CD4-positive, alpha-beta memory T cell (primary cell): ENCODE measurements at places on chromosomes 6 and 20.

- no peak for DNase-seq
Observed at GRCh38 chr6:125277838-125278237, 23.9 kb downstream of the HDDC2 start.

- DNase-seq = no peak
Observed at GRCh38 chr6:102313699-102314098, 920.2 kb downstream of the GRIK2 start.

DNA sequence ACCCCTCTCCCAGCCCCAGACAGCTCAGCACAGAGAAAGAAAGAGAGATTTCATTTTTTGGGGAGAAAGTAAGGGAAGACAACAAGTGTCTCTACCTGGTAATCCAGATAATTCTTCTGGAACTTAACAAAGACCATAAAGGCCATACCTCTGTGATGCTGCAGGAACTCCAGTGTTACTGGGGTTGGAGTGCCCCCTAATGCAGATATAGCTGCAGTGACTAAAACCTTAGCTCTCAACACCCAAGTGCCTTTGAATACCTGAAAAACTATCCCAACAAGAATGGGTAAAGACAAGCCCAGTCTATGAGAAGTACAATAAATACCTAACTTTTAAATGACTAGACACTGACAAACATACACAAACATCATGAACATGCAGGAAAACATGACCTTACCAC, 365.3 kb upstream of the PTCHD4 start:
- DNase-seq = no peak

DNA sequence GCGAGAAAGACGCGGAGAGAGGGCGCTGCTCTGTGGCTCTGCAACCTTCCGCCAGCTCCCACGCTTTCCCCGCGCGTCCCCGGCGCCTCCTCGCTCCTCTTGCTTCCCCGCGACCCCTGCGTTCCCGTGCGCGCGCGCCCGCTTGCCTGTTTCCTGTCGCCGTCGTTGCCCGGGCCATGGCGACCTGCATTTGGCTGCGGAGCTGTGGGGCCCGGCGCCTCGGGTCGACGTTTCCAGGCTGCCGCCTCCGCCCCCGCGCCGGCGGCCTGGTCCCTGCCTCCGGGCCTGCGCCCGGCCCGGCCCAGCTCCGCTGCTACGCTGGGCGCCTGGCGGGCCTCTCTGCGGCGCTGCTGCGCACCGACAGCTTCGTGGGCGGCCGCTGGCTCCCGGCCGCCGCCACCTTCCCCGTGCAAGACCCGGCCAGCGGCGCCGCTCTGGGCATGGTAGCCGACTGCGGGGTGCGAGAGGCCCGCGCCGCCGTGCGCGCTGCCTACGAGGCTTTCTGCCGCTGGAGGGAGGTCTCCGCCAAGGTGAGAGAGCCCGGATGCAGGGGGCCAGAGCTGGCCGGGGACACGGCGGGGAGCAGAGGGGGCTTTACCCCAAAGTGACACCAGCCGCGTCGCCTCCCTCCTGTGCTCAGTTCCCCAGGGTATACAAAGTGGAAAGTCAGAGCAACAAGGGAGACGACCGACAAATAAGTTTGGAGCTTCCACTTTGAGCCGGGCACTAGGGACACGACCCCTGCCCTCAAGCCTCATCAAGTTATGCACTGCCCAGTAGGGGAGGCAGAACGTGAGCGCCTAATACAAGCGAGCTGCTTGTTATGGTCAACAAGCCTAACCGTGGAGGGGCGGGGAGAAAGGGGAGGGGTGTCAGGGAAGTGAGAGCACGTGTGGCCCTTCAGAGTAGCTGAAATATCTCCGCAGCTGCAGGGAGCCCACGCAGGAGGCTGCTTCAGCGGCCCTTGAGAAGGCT, at the start of gene ALDH5A1:
TSS of gene ALDH5A1 (plus strand) at position 149 of the 975 bp plus-strand sequence. CDS start at position 177, 28 bp downstream.
- peak; percentile 80 for DNase-seq
